ENCODE measurements at places on chromosomes 1 and 21.

DNA sequence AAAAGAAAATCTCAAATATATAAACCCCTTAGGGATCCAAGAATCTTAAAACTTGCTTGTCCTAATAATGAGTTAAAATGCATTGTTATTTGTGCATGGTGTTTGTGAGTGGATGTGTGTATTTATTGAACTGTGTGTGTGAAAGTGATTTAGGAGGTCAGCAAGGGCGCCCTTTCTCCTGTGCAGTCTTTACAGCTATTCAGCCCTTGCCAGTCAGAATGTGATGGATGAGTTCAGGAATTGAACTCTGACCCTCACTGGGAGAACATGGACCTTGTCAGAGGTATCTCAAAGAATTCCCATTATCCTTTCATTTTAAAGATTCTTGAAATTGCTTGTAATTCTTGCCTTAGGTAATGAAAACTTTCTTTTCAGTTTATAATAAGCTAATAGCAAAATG lies 493.0 kb upstream of the ADGRL4 start:
- no peak for DNase-seq

DNA sequence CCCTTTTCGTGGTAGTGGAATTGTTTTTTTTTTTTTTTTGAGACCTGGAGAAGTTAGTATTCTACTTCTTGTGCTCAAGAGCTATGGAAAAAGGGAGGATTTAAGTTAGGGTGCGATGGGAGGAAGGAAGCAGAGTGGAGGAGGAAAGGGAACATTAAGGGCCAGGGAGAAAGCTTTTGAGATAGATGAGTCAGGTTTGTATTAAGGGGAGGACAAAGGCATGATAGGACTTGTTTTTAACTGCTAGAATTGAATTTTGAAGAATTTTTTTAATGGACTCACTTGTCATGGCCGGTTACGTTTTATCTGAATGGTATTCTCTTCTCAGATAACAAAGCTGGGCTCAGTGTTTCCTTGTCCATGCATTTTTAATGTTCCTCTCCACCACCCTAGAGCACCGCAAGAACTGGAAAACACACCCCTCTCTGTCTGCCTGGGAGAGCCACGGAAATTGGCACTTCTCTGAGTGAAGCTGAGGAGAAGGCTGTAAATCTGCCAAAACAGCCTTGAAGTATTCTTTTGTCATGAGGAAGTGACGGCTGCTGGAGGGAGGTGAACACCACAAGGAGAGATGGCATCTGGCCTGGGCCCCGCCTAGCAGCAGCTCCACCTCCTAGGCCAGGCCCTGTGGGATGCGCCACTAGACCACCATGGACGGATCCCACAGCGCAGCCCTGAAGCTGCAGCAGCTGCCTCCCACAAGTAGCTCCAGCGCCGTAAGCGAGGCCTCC lies 3.5 kb downstream of the NIPAL3 start:
- DNase-seq, result no peak

GRCh38 chr1:54095546-54096226 lies 42.3 kb downstream of the TCEANC2 start:
- DNase-seq, result no peak

- peak; percentile 70 for DNase-seq
These were observed 558 bp downstream of the PFKL start for GRCh38 chr21:44300262-44300959.

- no peak for DNase-seq
These were observed 20.7 kb downstream of the KCNA10 start for GRCh38 chr1:110498270-110498669.

- DNase-seq, result no peak
These were observed 379.3 kb downstream of the HHIPL2 start for GRCh38 chr1:222168621-222169020.

GRCh38 chr1:208681878-208682663 lies 437.9 kb upstream of the PLXNA2 start:
- no peak for DNase-seq

DNA sequence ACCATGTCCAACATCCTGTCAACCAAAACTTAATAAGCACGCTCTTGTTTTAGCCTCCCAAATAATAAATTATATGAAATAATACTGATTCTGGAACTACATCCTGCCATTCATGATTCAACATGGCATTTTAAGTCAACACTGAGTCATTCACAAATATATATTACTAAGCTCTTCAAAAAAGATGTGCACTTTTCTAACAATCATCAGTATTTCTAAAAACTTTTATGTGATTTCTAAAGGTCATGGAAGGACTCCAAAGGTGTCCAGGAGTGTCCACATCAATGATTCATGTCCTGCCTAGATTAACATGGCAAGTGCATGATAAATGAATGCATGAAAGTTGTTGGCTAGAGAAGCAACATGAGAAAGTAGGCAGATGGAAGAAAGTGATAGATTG lies 51.6 kb downstream of the NEGR1 start:
- DNase-seq, result no peak

- no peak for DNase-seq
These were observed 17.5 kb downstream of the RASSF5 start for GRCh38 chr1:206524739-206525364.

GRCh38 chr1:223288826-223289225 lies 75.2 kb downstream of the SUSD4 start:
- DNase-seq, result no peak

- DNase-seq, result no peak
These were observed 102.3 kb downstream of the DYRK1A start for GRCh38 chr21:37468909-37469308.

DNA sequence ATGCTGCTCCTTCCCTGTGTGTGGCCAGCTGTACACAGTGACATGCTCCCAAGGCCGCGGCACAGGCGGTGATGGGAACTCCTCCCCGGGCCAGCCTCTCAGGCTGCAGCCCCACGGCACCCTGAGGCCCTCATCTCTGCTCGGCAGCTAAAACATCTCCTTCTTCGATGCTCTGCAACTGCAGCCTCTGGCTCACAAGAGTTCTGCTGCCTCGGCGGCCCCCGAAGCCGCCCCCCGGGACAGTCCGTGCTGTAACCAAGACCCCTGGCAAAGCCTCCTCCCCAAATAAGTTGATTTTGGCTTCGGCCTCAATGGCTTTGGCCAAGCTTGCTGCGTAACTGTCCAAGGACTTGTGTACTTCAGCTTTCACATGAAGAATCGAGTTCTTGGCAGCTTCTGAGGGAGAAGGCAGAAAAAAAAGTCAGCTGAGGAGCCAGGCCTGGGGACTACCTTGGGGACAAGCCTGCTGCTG lies 51.3 kb downstream of the GPR161 start:
- DNase-seq, result no peak

DNA sequence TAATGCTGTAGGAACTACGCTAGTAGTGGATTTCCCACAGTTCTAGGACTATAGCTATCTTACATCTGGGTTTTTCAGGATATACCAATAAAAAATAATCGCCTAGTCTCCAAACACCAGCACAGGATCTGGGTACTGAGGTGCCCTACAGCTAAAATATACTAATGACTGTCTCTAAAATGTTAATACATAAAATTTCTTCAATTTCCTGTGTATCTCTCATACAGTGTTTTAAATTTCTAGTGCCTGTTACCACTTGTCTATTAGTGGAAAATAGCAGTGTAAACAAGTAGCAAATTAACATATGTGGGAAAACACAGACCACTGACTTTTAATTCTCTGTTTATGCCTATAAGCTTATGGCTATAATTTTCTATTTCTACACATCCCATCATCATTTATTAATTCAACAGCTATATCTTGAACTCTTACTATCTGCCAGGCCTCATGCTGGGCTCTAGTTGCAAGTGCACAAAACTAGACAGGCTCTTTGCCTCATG lies 16.1 kb upstream of the PTPN14 start:
- no peak for DNase-seq

GRCh38 chr1:205676002-205676401 lies 4.3 kb downstream of the SLC45A3 start:
- DNase-seq, result no peak

DNA sequence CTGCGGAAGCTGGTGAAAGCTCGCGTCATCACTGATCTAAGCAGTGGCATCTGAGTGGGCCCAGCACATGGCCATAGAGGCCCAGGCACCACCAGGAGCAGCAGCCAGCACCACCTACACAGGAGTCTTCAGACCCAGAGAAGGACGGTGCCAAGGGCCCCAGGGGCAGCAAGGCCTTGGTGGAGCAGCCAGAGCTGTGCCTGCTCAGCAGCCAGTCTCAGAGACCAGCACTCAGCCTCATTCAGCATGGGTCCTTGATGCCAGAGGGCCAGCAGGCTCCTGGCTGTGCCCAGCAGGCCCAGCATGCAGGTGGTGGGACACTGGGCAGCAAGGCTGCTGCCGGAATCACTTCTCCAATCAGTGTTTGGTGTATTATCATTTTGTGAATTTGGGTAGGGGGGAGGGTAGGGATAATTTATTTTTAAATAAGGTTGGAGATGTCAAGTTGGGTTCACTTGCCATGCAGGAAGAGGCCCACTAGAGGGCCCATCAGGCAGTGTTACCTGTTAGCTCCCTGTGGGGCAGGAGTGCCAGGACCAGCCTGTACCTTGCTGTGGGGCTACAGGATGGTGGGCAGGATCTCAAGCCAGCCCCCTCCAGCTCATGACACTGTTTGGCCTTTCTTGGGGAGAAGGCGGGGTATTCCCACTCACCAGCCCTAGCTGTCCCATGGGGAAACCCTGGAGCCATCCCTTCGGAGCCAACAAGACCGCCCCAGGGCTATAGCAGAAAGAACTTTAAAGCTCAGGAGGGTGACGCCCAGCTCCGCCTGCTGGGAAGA lies 3.2 kb upstream of the ARTN start:
- DNase-seq, result no peak

GRCh38 chr1:225760531-225760930 lies 17.1 kb upstream of the SRP9 start:
- DNase-seq, result no peak

GRCh38 chr1:110083866-110084226 lies 13.4 kb upstream of the ALX3 start:
- no peak for DNase-seq

GRCh38 chr1:239263801-239264200 lies 122.6 kb upstream of the CHRM3 start:
- DNase-seq, result no peak

DNA sequence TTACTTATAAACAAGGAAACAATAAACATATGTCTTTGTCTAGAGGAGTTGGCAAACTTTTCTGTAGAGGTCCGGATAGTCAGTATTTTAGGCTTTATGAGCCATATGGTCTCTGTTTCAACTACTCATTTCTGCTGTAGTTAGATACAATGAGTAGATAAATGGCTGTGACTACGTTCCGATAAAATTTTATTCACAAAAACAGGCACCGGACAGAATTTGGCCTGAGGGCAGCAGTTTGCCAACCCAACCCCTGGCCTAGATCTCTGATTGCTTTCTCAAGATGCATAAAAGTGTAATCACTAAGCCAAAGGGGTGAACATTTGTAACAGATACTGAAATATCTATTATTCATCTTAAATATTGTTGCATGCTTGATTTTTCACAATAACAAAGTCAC lies 123.1 kb upstream of the ESRRG start:
- no peak for DNase-seq

GRCh38 chr1:91527266-91527765 lies 26.7 kb downstream of the CDC7 start:
- no peak for DNase-seq

- no peak for DNase-seq
These were observed 95.3 kb upstream of the GADD45A start for GRCh38 chr1:67589519-67590233.

DNA sequence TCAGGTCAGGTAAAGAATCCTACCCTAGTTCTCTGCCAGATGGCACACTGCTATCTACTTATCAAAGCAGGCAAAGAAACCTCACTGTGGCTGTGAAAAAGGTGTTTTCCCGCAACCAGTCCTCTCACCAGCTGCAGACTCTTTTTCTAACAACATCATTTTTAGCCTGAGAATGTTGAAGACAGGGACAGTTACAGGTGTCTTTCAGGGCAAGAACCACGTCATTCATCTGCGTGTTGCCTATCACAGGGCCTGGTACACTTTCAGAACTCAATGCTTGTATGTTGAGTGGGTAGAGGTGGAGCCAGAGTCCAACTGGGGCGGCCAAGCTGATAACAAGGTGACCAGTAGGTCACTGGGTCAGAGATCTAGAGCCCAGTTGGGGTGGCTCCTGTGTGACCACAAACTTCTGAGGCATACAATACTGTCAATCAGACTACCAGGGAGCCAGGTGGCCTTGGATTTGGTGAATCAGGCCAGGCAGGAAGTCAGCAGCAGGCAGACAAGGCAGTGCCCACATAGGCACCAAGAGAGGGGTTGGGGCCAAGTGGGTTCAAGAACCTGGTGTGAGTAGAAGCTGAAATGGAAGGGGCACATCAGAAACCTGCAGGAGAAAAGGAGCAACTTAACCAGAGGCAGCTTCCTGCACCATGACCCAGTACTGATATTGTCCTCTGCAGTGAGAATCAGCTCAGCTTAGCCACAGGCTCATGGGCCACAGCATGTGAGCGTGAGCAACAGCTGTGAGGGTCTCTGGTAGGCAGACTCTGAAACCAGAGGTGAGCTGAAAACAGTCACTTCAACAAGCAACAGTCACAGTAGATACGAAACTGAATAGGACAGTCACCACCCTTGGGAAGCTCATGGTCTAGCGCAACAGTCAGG lies 123.6 kb downstream of the DTL start:
- peak; percentile 43 for DNase-seq

DNA sequence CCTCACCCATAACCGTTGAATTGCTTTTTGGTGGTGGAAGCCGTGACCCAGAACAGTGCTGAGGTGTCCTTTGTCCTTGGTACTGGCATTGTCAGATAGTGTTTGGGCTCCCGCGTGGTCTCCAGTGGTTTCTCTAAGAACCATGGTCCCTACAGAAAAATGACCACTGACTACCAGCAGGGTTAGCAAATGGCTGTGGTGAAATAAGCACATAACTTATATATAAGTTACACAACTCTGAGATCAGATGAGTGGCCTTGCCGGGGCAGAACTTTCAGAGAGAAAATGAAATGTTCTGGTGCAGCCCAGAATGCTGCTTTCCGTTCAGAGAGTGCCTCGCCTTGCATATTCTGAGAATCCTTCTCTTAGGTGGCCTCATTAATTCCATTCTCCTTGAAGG lies 5.0 kb downstream of the SLC37A1 start:
- no peak for DNase-seq

- no peak for DNase-seq
These were observed 21.7 kb downstream of the LRRC8B start for GRCh38 chr1:89546082-89546889.

GRCh38 chr1:109639063-109639840 lies 16.6 kb upstream of the GSTM4 start:
- DNase-seq, result no peak

- DNase-seq, result no peak
These were observed 2.9 kb upstream of the DIP2A start for GRCh38 chr21:46455575-46456385.

DNA sequence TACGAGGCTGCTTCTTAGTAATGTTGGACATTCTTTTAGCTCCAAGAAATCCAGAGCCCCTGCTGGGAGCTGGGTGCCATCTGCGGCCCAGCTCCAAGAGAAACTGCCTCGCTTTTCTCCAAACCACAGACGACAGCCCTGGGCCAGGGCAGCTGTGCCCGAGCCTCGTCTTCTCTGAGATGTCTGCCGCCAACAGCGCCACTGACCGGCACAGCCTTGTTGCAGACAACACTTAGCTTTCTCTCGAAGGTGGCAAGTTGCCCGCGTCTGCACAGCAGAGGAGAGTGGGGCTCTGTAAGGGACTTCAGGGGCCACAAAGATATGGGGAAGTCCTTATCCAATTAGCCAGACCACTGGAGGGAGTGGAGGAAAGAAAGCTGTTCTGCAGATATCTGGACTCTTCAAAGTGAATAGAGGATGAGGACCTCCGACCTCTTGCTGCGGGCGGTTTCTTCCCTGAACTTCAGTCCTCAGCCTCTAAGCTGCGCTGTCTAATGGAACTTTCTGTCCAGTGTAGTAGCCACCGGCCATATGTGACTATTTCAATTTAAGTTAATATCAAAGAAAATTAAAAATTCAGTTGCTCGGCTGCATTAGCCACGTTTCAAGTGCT lies 63.9 kb upstream of the DISP3 start:
- DNase-seq, result no peak

GRCh38 chr1:92736395-92736794 lies 48.5 kb downstream of the EVI5 start:
- DNase-seq, result no peak
